ENCODE measurements at places on chromosomes 2 and 18.

DNA sequence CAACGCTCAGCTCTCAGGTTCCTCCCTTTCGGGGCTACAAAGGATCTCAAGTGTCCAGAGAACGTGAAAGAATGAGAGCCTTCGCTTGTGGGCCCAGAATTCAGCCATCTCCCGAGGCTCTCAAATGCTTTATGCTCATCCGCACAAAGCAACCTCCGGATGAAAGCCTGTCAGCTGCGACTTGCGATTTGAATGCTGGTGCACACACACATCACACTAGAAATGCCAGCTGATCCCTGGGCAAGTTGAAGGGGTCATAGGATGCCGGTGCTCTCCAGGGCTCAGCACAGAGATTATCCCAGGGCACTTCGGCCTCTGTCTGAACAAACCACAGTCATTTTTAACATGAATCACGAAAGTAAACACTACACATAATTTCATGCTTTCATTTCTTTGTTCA lies 141.8 kb upstream of the MYT1L start:
- H3K27ac ChIP-seq = no peak overlapping the region
- no peak overlapping the region for H3K4me3 ChIP-seq
- no peaks in the 10 kb centered on the region for H3K36me3 ChIP-seq
- H3K4me1 ChIP-seq = no peaks in the 10 kb centered on the region
- H3K27me3 ChIP-seq = peaks cover 26% of the 10 kb centered on the region

DNA sequence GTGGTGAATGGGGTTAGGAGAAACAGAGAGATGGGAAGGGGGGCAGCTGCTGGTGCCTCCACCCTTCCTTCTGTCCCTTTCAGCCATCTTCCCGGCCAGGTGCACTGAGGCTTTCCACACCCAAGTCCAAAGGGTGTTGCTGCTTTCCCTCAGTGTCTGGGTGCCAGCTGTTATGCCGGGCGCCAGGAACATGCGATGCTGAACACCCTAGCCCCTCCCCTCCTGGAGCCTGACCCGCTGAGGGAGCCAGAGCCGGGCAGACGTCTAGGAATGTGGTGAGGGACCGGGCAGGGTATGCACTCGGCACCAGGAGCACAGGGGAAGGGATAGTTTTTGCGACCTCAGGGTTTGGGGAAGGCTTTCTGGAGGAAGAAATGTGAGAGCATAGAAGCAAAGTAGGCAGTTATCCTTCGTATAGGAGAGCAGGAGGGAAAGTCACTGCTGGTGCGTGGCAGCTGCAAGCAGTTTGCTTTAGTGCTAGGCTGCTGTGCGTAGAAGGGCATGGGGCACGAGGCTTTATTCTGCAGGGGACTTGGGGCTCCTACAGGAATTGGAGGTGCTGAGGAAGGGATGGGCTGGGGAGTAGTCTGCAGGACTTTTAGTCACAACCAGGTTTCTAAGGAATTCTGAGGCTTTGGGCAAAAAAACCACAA lies 147.7 kb downstream of the TSN start:
- no peaks in the 10 kb centered on the region for H3K36me3 ChIP-seq
- H3K4me3 ChIP-seq = no peak overlapping the region
- H3K27me3 ChIP-seq = no peaks in the 10 kb centered on the region
- H3K27ac ChIP-seq = no peak overlapping the region
- no peak for DNase-seq

DNA sequence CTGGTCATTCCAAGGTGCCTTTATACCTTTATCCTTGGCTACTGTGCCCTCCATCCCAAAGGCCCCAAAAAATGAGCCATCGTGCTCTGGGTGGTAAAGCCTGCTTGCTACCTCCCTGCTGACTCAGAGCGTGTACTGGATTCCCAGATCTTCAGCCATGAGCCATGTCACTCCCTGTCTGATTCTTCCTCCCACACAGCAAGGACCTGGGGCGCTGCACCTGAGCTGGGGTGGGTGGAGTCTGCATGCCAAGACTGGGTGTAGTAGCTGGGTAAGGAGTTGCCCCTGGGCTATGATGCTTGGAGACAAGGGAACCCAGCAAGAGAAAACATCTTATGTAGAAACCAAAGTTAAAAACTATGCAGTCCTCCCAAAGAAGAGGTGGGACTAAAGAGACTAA lies 37.2 kb upstream of the APCDD1 start:
- H3K36me3 ChIP-seq = no peaks in the 10 kb centered on the region
- H3K4me3 ChIP-seq = no peak overlapping the region
- no peak overlapping the region for H3K27ac ChIP-seq

- no peak for DNase-seq
- no peaks in the 10 kb centered on the region for H3K36me3 ChIP-seq
- no peak overlapping the region for H3K27ac ChIP-seq
- no peaks in the 10 kb centered on the region for H3K4me1 ChIP-seq
These were observed 142.7 kb upstream of the KYNU start for GRCh38 chr2:142734770-142735169.

GRCh38 chr18:11320986-11321385 lies 171.6 kb upstream of the PIEZO2 start:
- DNase-seq = no peak
- H3K27ac ChIP-seq = no peak overlapping the region
- no peaks in the 10 kb centered on the region for H3K27me3 ChIP-seq
- H3K36me3 ChIP-seq = no peaks in the 10 kb centered on the region

DNA sequence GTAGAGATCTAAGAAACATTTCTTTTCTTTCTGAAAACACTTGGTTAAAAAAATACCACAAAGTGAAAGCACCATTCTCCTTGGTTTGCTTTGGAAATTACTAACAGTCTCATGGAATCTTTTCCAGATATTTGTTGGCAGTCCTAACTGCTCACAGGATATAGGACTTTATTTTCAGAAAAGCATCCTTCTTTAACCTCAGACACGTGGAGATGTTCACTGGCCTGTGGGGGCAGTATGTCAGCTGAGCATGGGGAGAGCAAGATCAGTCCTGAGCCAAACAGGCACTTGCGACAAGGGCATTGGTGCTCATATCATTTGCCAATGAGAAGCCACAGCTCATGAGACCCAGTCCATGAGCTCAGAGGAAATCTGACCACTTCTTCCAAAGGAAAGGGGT lies 371.9 kb downstream of the NBAS start:
- no peak overlapping the region for H3K4me3 ChIP-seq
- no peak overlapping the region for H3K27ac ChIP-seq
- DNase-seq = no peak
- peaks cover 6% of the 10 kb centered on the region for H3K36me3 ChIP-seq
- no peaks in the 10 kb centered on the region for H3K4me1 ChIP-seq
- H3K27me3 ChIP-seq = no peaks in the 10 kb centered on the region

DNA sequence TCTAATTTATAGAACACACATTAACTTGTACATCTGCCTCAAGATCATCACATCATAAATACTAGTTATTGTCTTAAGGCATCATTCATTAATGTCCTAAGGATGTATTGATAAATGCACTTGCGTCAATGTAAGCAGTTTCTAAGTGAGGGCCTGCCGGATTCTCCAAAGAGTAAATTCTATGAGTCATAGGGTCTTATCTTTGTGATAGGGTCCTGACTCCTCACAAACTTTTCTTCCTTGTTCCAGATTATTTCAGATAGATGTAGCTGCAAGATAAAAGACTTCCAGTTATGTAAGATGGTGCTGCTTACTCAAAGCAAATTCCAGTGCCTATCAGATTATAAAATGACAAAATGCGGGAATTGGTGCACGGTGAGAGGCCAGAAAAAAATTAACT lies 315.0 kb upstream of the SLC39A10 start:
- no peak for DNase-seq
- no peak overlapping the region for H3K27ac ChIP-seq
- no peaks in the 10 kb centered on the region for H3K27me3 ChIP-seq

DNA sequence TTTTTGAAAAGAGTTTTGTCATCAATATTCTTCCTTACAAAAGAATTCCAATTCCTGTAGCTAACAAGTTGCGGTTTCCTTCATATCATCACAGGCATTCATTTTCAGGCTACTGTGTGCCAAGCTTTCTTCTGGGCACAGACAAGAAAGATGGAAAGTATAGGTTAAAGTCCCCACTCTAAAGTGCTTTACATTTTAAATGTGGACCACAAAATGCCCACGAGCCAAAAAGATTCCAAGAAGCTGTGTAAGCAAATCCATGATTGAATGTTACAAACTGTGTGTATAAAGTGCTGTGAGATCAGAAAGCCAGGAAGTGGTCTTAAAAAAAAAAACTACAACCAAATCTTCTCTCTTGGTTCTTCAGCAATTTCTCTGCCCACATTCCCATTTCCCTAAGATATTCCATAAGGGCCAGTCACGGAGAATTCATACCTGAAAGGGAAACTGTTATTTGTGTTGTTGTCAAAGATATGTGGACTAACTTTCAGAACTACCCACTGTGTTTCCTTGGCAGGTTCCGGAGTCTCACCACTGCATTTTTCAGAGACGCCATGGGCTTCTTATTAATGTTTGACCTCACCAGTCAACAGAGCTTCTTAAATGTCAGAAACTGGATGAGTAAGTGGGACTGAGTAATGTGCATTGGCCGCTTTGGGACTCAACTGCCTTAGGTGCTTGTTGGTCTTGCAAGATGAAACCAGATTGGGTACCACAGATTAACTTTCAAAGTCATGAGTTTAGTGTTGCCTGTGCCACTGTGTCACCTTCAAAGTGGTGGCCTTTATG lies 55.7 kb downstream of the RAB27B start:
- H3K27me3 ChIP-seq = no peaks in the 10 kb centered on the region
- H3K36me3 ChIP-seq = no peaks in the 10 kb centered on the region
- no peak overlapping the region for H3K27ac ChIP-seq
- H3K4me1 ChIP-seq = no peaks in the 10 kb centered on the region
- DNase-seq = no peak

GRCh38 chr2:229314117-229314516 lies 43.0 kb upstream of the PID1 start:
- no peaks in the 10 kb centered on the region for H3K36me3 ChIP-seq
- H3K27ac ChIP-seq = no peak overlapping the region
- no peak for DNase-seq

- H3K36me3 ChIP-seq = no peaks in the 10 kb centered on the region
- H3K4me3 ChIP-seq = no peak overlapping the region
- DNase-seq = no peak
- no peaks in the 10 kb centered on the region for H3K27me3 ChIP-seq
- H3K27ac ChIP-seq = no peak overlapping the region
These were observed 447.5 kb upstream of the FSIP2 start for GRCh38 chr2:185291035-185291647.

DNA sequence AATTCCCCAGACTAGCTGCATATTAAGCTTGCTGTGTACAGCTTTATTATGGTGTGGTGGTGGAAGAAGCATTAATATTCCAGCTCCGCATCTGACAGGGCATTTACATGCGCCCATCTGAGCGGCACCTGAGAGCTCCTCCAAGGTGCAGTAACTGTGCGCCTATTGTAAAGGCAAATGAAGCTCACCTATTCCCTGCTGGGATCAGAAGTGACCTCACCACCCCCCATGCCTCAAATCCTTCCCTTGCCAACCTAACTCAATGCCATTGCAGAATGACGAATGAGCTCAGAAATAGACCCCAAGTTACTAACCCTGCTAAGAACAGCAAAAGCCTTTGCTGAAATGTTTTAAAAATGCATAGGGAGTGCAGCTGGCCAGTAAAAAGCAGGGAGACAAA lies 14.3 kb downstream of the BCL11A start:
- peaks cover 17% of the 10 kb centered on the region for H3K27me3 ChIP-seq
- no peak overlapping the region for H3K27ac ChIP-seq
- no peaks in the 10 kb centered on the region for H3K4me1 ChIP-seq
- DNase-seq = no peak

DNA sequence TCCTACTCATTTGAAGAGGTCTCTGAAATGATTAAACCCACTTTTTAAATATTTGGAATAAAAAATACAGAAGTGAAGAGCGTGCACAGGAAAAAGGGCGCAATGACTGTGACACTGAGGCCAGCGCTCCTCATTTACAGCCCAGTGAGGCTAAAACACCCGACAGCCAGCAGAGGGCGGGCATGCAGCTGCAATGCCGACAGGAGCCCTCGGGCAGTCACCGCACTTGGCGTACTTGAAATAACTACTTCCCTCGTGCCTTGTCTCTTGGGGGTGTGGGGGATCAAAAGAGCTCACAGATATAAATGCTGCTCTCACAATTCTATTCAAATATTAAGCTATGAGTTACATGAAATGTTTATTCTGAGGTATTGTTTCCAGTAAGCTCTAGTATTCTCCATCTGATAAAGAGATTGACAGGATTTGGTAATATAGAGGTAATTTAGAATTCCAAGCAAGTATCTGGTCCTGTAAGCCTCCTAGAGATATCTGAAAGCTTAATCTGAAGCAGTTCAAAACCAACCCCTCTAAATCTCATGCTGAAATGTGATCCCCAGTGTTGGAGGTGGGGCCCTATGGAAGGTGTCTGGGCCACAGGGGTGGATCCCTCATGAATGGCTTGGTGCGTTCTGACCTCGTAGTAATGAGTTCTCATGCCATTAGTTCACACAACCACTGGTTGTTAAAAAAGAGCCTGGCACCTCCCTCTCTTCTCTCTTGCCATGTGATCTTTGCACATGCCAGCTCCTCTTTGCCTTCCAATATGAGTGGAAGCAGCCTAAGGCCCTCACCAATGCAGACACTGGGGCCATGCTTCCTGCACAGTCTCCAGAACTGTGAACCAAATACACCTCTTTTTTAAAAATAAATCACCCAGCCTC lies 93.6 kb downstream of the ZAP70 start:
- H3K36me3 ChIP-seq = peaks cover 22% of the 10 kb centered on the region
- H3K4me3 ChIP-seq = no peak overlapping the region
- H3K27ac ChIP-seq = no peak overlapping the region
- no peaks in the 10 kb centered on the region for H3K4me1 ChIP-seq

DNA sequence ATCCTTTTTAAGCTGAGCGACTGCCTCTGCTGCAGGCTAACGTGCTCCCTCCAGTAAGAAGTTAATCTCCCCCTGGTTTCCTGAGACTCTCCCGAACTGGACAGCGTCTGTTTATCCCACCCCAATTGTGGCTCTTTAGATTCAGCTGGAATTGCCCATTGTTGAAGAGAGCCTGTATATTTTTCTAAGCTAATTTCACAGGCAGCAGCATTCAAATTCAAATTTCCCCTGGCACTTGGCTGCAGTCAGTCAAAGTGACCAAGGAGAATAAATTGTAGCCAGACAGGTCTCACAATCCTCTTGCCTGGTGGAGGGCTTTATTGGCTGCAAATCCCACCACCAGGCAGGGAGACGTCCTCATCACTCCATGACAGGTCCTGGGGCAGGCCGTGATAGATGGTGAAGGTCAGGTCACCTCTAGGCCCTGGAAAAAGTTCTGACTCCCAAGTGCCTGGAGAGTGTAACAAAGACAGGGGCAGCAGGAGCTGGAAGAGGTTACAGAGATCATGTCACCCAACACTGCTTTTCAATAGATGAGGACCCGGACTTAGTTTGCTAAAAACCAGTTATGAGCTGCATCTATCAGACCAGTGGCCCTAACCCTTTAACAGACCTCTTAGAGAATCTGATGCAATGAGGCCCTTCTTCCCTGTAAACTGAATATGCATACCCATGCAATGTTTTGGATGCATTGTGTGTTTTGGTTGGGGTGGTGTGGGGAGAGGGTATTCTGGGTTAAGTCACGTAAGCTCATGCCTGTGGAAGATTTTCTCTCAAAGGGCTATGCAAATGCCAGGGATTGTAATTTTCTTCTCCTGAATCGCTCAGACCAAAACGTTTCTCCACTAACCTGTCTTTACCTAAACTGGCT lies 32.3 kb upstream of the C18orf32 start:
- H3K4me3 ChIP-seq = no peak overlapping the region
- H3K36me3 ChIP-seq = no peaks in the 10 kb centered on the region
- no peak overlapping the region for H3K27ac ChIP-seq
- peaks cover 3% of the 10 kb centered on the region for H3K27me3 ChIP-seq
- no peaks in the 10 kb centered on the region for H3K4me1 ChIP-seq

- no peak overlapping the region for H3K27ac ChIP-seq
- H3K4me3 ChIP-seq = peak overlapping the region; percentile 62
- peaks cover 14% of the 10 kb centered on the region for H3K4me1 ChIP-seq
- no peaks in the 10 kb centered on the region for H3K36me3 ChIP-seq
These were observed 8.9 kb downstream of the ASIC4 start for GRCh38 chr2:219523031-219523671.

GRCh38 chr18:29501952-29502351 lies 1325.0 kb upstream of the CDH2 start:
- no peaks in the 10 kb centered on the region for H3K36me3 ChIP-seq
- no peak overlapping the region for H3K4me3 ChIP-seq

All from naive thymus-derived CD8-positive, alpha-beta T cell (primary cell).